ENCODE measurements at places on chromosomes 4 and X.
A peak's percentile ranks its signal among the peaks of the same experiment; 100 is the strongest.

DNA sequence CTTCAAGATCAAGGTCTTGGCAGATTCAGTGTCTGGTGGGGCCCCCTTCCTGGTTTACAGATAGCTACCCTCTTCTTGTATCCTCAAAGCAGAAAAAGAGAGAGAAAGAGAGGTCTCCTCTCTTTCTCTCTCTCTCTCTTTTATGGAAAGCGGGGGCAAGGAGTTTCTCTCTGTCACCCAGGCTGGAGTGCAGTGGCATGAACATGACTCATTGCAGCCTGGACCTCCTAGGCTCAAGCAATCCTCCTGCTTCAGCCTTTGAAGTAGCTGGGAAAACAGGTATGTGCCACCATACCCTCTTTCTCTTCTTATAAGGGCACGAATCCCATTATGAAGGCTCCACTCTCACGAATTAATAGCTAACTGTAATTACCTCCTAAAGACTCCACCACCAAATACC lies 20.2 kb downstream of the RAB9B start:
- no peak overlapping the region for H3K27ac ChIP-seq
- no peak for DNase-seq
- no peaks in the 10 kb centered on the region for H3K36me3 ChIP-seq
- H3K4me1 ChIP-seq: no peaks in the 10 kb centered on the region

DNA sequence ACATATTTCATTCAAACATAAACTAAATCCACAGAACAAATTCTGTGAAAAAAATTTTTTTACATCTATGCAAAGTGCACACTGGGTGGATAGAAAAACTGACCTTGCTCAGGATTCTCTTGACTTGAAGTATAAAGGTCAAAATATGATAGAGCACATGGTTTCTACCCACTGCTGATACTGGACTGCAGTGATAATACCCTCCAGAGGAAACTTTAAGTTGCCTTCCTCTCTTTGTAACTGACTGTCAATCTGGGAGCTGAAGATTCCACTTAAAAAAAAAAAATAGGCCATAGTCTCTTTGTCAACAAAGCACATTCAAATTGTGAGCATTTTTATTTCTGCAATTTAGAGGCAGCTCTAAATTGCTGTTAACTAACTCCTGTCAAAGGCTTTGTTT lies 3.2 kb upstream of the AMMECR1 start:
- no peak overlapping the region for H3K4me3 ChIP-seq
- H3K27ac ChIP-seq: no peak overlapping the region
- no peaks in the 10 kb centered on the region for H3K36me3 ChIP-seq
- DNase-seq: no peak
- no peaks in the 10 kb centered on the region for H3K27me3 ChIP-seq

GRCh38 chrX:31545726-31546125 lies 473.9 kb upstream of the FTHL17 start:
- H3K4me1 ChIP-seq: no peaks in the 10 kb centered on the region
- H3K4me3 ChIP-seq: no peak overlapping the region
- no peaks in the 10 kb centered on the region for H3K36me3 ChIP-seq

GRCh38 chr4:89549907-89550306 lies 242.3 kb upstream of the GPRIN3 start:
- no peaks in the 10 kb centered on the region for H3K4me1 ChIP-seq
- H3K36me3 ChIP-seq: no peaks in the 10 kb centered on the region
- no peaks in the 10 kb centered on the region for H3K27me3 ChIP-seq
- H3K27ac ChIP-seq: no peak overlapping the region

DNA sequence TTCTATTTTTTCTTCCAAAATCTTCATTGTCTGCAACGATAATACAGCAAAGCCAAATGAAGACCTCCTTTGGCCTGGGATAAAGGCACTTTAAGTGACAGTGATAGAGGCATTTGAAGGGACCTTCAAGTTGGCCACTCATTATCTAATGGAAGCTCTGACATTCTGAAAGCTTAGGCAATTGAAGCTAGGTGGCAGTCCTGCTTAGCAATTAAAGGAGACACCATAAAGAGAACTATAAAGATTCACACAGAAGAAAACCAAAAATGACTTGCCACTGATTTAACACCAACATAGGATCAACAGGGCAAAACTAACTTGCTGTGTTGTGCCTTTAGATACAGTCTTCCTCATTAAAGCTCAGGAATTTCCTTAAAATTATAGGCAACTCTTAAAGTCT lies 103.3 kb upstream of the TSPAN7 start:
- H3K27ac ChIP-seq: no peak overlapping the region
- no peaks in the 10 kb centered on the region for H3K4me1 ChIP-seq
- no peak overlapping the region for H3K4me3 ChIP-seq

DNA sequence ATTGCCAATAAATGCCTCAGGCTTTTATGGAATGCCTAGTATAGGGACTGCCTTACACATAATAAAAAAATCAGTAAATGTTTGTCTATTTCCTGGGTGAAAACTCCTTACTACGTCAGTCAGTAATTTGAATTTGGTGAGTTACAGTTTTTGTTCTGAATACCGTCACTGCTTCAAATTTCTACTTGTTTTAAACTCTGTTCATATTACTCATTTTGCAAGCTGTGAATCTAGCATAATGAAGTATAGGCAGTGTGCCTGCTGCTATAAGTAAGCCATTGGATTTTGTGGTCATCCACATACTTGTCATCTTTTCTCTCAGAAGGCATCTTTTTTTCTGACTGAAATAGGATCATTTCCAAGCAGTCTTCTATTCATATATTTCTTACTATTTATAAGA lies 43.1 kb downstream of the SYNPO2 start:
- peak overlapping the region; percentile 5 for H3K4me3 ChIP-seq
- no peak for DNase-seq
- H3K27me3 ChIP-seq: no peaks in the 10 kb centered on the region
- H3K4me1 ChIP-seq: peaks cover 81% of the 10 kb centered on the region
- peak overlapping the region; percentile 63 for H3K27ac ChIP-seq

GRCh38 chrX:19875050-19875431 lies 12.4 kb downstream of the SH3KBP1 start:
- DNase-seq: no peak
- H3K4me1 ChIP-seq: no peaks in the 10 kb centered on the region
- no peak overlapping the region for H3K4me3 ChIP-seq
- no peak overlapping the region for H3K27ac ChIP-seq
- no peaks in the 10 kb centered on the region for H3K36me3 ChIP-seq

- no peak for DNase-seq
- H3K27ac ChIP-seq: no peak overlapping the region
- H3K4me3 ChIP-seq: peak overlapping the region; percentile 63
- no peaks in the 10 kb centered on the region for H3K36me3 ChIP-seq
- no peaks in the 10 kb centered on the region for H3K27me3 ChIP-seq
These were observed 513 bp downstream of the NHSL2 start for GRCh38 chrX:71910986-71911730.

- peaks cover 13% of the 10 kb centered on the region for H3K4me1 ChIP-seq
- no peaks in the 10 kb centered on the region for H3K36me3 ChIP-seq
- H3K27ac ChIP-seq: peak overlapping the region; percentile 32
- no peak overlapping the region for H3K4me3 ChIP-seq
- H3K27me3 ChIP-seq: no peaks in the 10 kb centered on the region
These were observed 99.0 kb downstream of the FIP1L1 start for GRCh38 chr4:53476232-53477037.

GRCh38 chrX:39953879-39954278 lies 143.9 kb downstream of the BCOR start:
- no peaks in the 10 kb centered on the region for H3K4me1 ChIP-seq

DNA sequence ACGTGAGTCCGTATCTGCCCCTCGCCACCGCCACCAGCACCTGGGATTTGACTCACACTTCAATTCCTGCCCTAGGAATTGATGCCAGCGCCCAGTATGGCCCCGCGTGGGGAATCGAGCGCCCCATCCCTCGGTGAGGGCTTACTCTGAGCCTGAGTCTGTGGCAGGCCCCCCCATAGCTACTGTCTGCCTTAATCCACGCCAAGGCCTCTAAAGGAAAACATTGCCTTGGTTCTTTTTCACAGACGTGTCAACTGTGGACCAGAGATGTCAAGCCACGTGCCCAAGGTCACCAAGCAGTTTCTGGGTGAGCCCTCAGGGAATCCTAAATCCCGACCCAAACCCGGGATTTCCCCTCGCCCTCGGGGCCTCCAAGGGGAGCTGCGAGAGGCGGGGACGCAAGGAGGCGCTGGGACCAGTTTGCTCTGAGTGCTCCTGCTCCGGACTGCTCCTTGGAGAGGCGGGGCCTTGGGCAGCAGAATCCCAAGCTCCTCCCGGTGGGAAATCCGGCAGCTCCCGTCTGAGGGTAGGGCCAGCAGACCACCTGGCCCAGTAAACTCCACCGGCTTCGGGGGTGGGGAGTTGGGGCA lies 12.9 kb downstream of the MSX1 start:
- H3K27ac ChIP-seq: no peak overlapping the region
- H3K4me1 ChIP-seq: peaks cover 24% of the 10 kb centered on the region
- H3K4me3 ChIP-seq: no peak overlapping the region
- no peak for DNase-seq
- peaks cover 10% of the 10 kb centered on the region for H3K27me3 ChIP-seq

GRCh38 chrX:107226757-107227156 lies 20.3 kb downstream of the DNAAF6 start:
- no peak overlapping the region for H3K27ac ChIP-seq
- no peak for DNase-seq
- no peaks in the 10 kb centered on the region for H3K27me3 ChIP-seq
- H3K36me3 ChIP-seq: no peaks in the 10 kb centered on the region
- H3K4me1 ChIP-seq: no peaks in the 10 kb centered on the region

DNA sequence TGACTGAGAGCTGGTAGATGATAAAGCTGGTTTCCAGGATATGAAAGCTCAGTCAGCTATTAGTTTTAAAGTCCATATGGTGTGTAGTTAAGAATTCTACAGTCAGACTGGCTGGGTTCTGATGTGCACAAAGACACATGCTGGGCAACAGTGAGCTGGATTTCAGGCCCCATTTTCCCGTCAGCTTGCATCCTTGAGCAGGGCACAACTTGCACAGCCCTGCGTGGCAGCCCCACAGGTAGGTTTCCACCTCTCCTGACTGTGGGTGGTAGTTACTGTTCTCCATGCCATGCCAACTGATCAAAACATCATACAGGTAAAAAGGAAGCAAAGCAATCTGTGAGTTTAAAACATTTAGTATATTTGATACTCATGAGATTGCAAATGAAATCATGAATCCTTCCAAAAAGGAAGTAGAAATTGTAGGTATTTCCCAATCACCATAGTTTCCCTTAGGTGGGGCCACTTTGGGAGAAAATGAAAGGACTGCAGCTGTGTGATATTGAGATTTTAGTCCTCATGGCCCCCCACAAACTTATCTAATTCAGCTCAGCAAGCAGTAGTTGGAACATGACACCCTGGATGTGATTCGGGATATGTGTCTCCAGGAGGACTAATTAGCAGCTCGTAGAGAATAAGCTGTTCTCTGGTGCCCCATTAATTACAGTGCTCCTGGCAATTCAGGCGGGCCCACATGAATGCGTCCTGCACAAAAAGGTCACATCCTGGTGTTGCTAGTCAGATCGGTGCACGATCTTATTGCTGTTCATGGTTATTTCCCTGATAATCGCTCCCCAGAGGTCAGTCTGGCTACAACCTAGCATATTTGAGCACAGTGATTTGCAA lies 42.4 kb upstream of the NOCT start:
- H3K36me3 ChIP-seq: no peaks in the 10 kb centered on the region
- H3K27me3 ChIP-seq: no peaks in the 10 kb centered on the region
- no peak for DNase-seq
- H3K27ac ChIP-seq: no peak overlapping the region

DNA sequence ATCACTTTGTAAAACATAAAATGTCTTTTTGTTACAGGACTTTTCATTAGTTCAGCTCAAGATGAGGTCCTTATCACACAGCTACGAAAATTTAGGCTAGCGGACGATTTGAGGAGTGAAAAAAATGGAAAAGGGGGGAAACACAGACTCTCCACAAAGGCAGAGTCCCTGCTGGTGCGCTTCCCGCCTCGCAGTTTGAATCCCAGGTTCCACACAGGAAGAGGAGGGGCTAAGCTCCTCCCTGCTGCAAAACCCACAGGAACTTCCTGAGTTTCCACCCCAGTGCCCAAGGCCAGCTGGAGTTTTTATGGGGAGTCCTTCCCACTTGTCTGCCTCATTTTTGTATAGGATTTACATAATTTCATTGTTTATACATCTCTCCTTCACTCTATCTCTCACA lies 11.2 kb downstream of the ADAM29 start:
- no peak for DNase-seq
- H3K4me3 ChIP-seq: no peak overlapping the region
- H3K36me3 ChIP-seq: no peaks in the 10 kb centered on the region
- H3K4me1 ChIP-seq: no peaks in the 10 kb centered on the region

GRCh38 chr4:15899511-15899910 lies 39.0 kb downstream of the FGFBP1 start:
- H3K27me3 ChIP-seq: no peaks in the 10 kb centered on the region
- no peaks in the 10 kb centered on the region for H3K4me1 ChIP-seq
- no peak overlapping the region for H3K27ac ChIP-seq
- no peaks in the 10 kb centered on the region for H3K36me3 ChIP-seq

GRCh38 chr4:153532636-153533035 lies 66.5 kb downstream of the TMEM131L start:
- DNase-seq: no peak
- H3K27me3 ChIP-seq: no peaks in the 10 kb centered on the region
- peaks cover 68% of the 10 kb centered on the region for H3K4me1 ChIP-seq
- no peak overlapping the region for H3K27ac ChIP-seq

GRCh38 chr4:47577779-47578553 lies 92.9 kb downstream of the ATP10D start:
- H3K4me3 ChIP-seq: peak overlapping the region; percentile 2
- DNase-seq: no peak
- peaks cover 41% of the 10 kb centered on the region for H3K36me3 ChIP-seq
- peaks cover 27% of the 10 kb centered on the region for H3K4me1 ChIP-seq
- no peaks in the 10 kb centered on the region for H3K27me3 ChIP-seq

DNA sequence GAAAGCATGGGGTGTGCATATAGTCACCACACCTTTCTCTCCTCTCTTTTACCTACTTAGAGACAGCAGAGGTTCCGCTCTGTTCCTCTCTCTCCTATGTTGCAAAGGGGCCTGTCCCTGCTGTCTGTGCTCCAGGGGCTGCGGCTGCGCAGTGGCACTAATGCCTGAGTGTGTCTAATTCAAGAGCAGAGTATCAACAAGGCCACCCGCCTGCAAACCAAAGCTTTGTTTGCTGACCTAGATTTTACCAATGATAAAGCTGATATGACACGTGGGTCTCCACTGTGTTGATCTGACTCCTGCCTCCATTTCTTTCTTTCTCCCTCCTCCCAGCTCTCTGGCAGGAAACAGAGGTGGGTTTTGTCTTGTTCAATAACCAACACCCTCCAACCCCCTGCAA lies 74.9 kb downstream of the NSG1 start:
- no peak for DNase-seq
- H3K27ac ChIP-seq: no peak overlapping the region
- no peaks in the 10 kb centered on the region for H3K27me3 ChIP-seq
- no peak overlapping the region for H3K4me3 ChIP-seq
- peaks cover 29% of the 10 kb centered on the region for H3K36me3 ChIP-seq

DNA sequence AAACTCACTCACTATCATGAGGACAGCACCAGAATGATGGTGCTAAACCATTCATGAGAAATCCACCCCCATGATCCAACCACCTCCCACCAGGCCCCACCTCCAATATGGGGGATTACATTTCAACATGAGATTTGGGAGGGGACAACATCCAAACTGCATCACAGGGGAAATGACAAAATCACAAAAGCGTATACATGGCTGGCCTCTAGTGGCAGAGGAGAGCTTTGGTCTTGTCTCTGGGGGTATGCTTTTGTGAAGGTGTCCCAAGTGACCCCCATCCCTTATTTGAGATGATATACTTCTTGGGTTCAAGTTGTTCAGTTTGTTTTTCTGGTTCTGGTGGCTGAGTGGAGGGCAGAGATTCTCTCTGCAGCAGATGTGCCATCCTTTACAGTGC lies 8.5 kb upstream of the SETD7 start:
- no peak overlapping the region for H3K4me3 ChIP-seq
- no peaks in the 10 kb centered on the region for H3K4me1 ChIP-seq
- no peaks in the 10 kb centered on the region for H3K36me3 ChIP-seq
- no peak for DNase-seq
- no peak overlapping the region for H3K27ac ChIP-seq

All from thoracic aorta (tissue), 2 donors.